ENCODE measurements at places on chromosomes 7 and 10.

DNA sequence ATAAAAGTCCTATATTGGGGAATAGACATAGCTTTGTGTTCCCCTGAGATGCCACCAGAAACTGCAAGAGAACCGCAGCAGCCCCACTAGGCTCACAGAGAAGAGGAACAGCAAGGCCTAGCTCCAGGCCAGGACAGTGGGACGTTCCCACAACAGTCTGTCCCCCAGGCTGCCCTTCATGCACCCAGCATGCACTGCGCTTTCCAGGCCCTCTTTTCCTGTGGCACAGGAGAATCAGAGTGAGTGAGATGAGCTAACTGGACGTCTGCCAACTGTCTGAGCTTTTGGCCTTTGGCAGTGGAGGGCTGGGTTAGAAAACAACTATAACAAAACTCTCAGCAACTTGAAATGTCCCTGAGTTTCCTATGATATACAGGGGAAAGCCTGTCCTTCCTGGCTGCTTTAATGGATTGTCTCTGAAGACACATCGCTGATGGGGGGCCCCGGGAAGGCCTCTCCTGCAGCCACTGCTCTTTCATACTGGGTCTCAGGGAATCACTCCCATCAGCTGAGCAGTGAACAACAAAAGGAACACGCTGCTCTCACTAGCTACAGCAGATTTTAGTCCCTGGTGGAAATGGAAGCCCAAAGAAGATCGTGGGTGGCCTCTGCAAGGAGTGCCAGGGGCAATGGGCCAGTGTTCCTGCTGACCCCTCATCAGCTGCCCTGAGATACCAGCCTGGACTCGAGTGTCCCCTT, 53.5 kb downstream of the PODXL start:
- DNase-seq, result no peak

- no peak for DNase-seq
Observed at GRCh38 chr10:58781873-58782488, 269.3 kb downstream of the BICC1 start.

DNA sequence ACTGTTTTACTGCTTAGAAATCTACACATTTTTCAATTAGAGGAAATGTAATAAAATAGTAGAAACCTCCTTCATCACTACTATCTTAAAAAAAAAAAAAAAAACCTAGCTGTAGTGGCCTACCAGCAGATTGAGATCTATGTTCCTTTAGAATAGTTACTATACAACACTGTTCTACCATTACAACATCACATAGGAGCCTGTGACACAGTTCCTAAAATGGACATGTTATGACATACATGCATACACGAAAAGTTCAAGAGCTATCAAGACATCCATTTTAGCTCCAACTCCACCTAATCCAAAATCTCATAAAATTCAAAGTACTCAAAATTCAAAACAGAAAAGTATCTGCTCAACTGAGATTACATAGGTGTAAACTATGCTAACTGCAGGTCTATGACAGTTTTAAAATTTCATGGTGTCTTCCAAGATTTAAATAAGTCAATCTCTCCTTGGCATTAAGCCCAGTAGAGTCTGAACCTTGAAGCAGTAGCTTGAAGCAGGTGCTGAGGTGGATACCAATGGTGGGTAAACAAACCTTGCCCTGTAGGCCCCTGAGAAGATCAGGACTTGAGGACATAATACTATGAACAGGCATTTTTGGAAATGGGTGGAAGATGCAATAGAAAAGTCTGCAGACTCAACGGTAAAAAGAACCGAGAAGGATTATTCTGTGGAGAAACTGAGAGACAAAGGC, 17.0 kb downstream of the CACUL1 start:
- no peak for DNase-seq

- peak; percentile 76 for DNase-seq
Observed at GRCh38 chr7:5296611-5297226, 14.0 kb downstream of the SLC29A4 start.

GRCh38 chr10:24331457-24331856, 122.5 kb downstream of the KIAA1217 start:
- DNase-seq, result no peak

Data from T-helper 9 cell (primary cell).